ENCODE measurements at places on chromosomes 2 and 18.

DNA sequence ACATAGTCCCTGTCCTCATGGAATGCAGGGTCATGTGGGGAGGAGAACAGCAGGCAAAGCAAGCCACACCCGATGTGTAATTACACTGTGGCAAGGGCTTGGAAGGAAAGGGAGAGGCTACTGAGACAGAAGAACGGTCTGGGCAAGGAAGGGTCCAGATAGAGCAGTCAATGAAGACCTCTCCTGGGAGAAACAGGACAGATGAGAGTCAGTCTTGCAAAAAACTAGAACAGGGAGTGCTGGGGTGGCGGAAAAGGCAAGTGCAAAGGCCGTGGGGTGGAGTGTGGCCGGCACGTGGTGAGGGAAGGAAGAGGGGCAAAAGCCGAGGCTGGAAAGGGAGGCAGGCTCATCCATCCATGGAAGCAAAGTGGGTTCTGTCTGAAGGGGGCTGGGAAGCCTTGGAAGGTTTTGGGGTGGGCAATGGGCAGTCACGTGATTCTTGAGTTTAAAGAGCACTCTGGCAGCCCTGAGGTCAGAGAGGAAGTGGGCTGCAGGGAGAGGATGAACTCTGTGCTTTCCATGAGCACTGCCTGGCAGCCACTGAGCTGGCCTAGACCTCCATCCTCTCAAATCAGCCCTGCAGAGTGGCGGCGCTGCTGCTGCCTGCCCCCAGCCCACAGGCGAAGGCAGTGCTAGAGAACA is 182.2 kb downstream of the INHBB start:
- no peak for DNase-seq

DNA sequence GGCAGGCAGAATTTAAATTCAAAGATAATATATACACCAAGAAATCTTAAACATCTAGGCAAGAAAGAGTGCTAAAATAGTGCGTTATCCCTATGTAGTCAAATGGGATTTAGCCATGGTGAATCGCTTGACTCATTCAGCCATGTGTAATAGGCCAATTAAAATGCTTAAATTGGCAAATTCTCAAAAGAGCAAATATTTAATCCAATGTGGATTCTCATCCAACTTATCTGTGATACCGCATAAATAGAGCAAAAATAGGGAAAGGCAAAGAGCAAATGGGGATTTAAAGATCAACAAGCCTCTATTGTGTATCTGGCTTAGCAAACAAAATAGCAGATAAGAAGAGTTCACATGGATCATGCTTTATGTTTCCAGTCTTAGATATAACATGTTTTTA is 123.2 kb upstream of the RPRM start:
- DNase-seq: no peak

GRCh38 chr2:178521304-178522150 is 41.3 kb downstream of the PLEKHA3 start:
- DNase-seq: no peak

DNA sequence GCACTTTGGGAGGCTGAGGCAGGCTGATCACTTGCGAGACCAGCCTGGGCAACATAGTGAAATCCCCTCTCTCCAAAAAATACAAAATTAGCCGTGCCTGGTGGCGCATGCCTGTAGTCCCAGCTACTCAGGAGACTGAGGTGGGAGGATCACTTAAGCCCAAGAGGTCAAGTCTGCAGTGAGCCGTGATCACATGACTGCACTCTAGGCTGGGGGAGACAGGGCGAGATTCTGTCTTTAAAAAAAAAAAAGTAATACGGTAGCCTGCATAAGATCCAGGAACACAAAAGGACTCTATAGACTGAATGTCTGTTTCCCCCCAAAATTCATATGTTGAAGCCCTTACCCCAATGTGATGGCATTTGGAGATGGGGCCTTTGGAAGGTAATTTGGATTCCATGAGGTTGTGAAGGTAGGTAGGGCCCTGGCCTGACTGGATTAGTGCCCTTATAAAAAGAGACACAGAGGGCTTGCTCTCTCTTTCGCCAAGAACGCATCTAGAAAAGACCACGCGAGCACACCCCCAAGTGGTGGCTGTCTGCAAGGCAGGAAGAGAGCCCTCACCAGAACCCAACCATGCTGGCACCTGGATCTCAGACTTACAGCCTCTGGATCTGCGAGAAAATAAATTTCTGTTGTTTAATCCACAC is 17.0 kb downstream of the MBOAT2 start:
- no peak for DNase-seq

DNA sequence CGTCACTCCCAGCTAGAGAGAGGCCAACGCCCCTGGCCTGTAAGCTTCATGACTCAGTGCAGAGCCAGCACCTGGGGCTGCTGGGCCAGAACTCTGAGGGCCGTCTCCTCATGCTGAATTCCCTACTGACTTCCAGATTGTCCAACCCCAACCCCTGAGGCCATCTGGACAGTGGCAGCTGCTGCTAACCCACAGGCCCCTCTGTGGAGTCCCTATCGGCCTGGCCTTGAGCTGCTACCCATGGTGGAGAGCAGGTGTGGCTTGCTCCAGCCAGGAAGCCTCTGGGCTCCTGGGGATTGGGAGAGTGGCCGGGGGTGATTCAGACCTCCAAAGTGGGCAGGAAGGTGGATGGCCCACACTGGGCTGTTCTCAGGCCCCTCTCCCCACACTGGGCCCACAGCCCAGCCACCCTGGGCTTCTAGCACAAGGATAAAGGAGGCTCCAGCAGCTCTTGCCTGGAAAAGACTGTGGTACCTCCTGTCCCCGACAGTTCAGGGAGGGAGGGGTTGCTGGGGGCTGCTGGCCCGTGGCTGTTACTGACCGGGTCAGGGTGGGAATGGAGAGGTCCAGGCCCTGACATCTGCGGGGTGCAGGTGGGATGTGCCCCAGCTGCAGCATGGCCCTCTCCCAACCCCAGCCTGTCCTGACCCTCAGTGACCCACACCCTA is 8.2 kb downstream of the TEKT4 start:
- DNase-seq: no peak

DNA sequence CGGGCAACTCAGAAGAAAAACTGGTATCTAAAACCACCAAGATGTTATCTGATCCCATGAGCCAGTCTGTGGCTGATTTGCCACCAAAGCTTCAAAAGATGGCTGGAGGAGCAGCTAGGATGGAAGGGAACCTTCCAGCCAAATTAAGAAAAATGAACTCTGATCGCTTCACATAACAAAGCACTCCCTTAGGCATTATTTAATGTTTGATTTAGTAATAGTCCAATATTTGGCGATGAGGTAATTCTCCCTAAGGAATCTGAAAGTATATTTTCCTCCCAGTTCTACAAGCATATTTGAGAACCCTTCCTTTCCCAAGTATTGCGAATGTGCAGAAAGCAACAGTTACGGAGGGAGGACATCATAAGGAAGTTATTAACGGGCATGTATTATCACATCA is 156.6 kb downstream of the KCNJ3 start:
- DNase-seq: no peak

DNA sequence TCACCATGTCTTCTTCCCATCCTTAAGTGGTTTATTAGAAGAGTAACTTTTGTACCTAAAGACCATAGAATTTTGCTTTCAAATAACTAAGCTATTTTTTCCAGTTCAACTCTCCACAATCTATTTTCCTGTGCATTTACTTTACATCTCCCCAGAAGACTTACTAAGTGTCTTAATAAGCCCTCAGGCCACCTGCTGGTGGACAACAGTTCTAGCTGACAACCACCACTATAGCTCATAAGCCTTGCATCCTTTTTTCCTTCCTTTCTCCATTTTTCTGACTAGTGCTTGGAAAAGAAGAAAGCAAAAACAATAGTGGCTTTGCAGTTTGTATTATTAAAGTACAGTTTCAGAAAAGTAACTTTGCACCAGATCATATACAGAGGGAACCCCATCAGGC is 149.5 kb upstream of the TMEM200C start:
- DNase-seq: no peak

DNA sequence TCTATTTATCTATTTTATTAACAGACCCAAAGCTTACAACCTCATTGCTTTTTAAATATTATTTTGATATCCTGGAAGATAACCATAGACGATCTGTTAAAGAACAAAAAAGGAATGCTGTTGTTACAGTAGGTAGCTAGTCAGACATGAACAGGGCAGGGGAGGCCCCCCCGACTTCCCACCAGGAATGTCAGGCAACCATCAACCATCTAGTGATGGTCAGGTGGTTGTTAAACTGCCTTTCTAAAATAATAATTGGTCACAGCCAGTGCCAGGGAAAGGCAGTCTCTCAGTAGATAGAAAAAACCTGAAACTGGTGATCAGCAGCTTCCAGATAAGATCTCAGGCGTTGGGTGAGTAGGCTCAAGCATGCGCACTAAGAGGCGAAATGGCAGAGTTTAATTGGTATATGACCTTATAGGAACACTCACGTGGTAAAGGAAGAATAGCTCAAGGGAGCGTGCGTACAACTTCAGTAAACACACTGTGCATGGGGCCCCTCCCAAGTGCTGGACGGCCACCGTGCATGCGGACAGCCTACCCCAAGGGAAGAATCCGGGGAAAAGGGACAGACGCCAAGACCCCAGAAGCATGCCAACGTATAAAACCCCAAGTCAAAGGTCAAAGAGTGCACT is 32.5 kb upstream of the CCL20 start:
- no peak for DNase-seq
